ENCODE measurements at places on chromosomes 7 and 10.

GRCh38 chr7:156975620-156976019, 26.1 kb downstream of the NOM1 start:
- DNase-seq: no peak

GRCh38 chr7:124930173-124930623, 573 bp upstream of the POT1 start:
- DNase-seq: no peak

DNA sequence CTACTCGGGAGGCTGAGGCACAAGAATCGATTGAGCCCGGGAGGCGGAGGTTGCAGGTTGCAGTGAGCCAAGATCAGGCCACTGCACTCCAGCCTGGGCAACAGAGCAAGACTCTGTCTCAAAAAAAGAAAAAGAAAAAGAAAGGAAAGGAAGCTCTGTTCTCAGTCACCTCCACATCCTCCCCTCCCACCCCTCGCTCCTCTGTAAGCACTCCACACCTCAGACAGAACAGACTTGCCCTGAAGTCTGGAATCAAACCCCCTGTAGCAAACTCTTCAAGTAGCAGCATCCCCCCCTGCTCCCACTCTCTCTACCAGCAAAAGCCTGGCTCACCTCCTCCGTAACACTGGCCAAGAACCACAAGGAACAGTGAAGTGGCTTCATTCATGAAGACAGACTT, 66.7 kb downstream of the PARD3 start:
- no peak for DNase-seq

DNA sequence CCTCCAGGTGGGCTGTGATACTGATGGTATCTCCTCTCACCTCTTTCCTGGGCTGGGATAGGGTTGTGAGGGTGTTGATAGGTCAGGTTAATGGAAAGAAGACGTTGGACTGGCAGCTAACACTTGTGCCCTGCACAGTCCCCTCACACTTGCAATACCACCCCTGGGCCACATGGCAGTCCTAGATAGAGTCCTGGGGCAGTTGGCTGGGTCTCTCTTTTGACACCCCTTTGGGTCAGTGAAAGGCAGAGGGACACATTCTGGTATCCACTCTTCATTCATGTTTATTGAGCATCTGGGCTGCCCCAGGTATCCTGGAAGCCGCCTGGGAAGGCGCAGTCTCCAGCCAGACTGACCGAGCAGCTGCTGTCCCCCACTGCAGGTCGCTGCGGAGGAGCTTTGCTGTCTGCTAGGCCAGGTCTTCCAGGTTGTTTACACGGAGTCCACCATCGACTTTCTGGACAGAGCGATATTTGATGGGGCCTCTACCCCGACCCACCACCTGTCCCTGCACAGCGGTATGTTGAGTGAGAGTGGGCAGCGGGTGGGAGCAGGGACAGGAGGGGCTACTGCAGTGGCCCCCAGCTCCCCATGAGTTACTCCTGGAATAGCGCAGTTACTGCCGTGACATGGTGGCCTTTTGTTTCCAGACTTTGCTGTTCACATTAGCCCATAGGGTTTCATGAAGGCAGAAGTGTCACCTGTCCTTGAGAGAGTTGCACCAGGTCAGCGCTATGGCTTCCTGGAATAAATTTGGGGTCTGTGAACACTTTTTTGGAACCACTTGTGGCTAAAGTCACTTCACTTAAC, 19.1 kb downstream of the NACAD start:
- DNase-seq: no peak
